ENCODE measurements at places on chromosomes 7 and 10.

GRCh38 chr7:44212581-44213184, 11.9 kb downstream of the YKT6 start:
- DNase-seq = no peak

- no peak for DNase-seq
These were observed 14.8 kb upstream of the UPP1 start for GRCh38 chr7:48074204-48074654.

DNA sequence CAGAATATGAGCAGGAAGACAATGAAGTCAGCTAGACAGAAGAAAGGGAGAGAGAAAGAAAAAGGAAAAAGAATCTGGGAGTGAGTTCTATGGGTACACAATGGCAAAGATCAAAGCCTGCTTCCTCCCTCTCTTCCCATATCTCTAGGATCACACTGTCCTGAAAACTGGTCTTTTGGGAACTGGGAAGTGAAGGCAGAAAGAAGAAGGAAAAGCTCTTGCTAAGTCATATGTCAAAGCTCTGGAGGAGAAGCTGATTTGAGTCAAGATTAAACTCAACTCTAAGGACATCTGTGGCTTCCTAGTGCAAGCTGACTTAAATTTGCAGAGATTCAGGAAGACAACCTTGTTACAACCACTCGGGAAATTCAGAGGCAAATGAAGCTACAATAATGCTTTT, 147.5 kb downstream of the DOCK4 start:
- DNase-seq = no peak

DNA sequence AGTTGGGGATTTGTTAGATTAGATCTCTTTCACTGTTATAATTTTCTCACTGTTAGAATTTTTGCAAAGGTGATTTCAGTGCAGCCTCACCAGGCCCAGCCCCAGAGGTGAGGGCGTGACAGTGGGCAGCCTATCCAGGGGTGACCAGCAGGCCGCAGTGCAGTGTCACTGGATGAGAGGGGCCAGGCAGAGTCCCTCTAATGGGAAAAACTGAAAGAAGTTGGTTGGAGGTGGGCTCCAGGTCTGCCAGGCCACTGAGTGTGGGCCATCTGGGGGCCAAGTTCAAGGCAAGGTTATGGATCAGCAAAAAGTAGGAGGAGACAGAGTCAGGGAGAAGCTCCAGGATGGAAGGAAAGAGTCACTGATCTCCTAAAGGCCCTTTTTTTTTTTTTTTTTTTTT, 90.5 kb upstream of the SDK1 start:
- DNase-seq = no peak

GRCh38 chr10:4127518-4128315, 342.7 kb upstream of the KLF6 start:
- no peak for DNase-seq

DNA sequence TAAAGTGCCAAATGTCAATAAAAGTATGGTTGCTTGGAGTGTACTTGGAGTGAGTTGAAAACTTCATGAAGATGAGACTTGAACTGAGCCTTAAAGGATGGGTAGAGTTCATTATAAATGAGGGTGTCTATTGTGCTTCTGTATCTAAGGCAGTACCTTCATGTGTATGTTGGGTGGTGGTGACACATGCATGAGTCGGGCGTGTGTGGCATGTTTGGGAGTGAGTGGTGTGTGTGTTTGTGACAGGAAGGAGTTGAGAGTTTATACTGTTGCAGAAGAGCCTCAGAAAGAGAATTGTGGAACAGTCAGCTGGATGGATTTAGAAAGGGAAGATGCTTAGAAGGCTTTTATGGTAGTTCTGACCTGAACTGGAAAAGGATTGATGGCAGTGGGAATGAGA, 6.0 kb upstream of the ZRANB1 start:
- no peak for DNase-seq

DNA sequence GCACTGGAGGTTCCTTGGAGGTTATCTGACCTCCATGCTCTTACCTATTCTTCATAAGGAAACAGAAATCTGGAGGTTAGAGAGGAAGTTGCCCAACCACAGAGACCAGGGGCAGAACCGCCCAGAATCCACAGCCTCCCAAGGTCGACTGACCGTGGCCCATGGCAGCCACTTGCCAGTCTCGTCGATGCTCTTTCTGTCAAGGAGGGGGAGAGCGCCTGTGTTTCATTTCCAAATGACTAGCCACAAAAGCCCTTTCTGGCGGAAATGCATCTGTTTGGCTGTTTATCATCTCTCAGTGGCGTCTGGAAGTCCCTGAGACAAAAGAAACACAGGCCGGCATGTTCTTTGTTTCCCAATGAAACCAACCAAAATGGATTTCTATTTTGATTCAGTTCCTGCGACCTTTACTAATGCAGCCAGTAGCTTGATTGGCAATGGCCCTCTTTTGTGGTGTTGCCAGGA, 2.9 kb downstream of the RAMP3 start:
- DNase-seq = no peak

DNA sequence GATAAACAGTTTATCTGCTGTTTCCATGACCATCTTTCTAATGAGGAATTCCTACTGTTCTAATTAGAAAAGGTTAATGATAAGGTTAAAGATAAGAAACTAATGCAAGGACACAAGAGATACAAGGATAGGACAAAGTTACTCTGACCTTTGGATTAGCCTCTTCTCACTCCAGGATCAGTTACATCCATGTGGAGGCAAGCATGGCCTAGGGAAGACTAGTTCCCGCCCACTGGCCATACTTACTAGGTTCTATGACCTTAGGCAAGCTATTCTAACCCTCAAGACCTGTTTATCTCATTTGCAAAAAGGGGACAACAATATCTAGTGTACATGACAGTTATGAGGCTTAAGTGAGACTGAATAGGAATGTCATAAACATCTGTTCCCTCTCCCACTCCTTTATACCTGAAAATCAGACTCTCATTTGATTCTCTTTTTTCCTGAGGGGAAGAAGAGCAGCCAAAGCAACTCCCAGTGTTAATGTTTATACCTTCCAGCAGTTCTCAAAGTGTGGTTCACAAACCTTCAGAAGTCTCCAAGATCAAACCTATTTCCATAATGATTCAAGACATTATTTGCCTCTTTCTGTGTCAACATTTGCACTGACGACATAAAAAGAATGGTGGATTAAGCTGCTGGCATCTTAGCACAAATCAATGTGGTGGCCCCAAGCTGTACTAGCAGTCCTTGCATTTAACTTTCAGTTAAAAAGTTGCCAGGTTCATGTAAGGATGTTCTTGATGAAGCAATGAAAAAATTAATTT, 72.0 kb downstream of the SRPK2 start:
- DNase-seq = no peak

GRCh38 chr7:43938892-43939482, 12.8 kb downstream of the UBE2D4 start:
- DNase-seq = no peak

- DNase-seq = no peak
These were observed 7.2 kb downstream of the DLX5 start for GRCh38 chr7:97017192-97018125.

DNA sequence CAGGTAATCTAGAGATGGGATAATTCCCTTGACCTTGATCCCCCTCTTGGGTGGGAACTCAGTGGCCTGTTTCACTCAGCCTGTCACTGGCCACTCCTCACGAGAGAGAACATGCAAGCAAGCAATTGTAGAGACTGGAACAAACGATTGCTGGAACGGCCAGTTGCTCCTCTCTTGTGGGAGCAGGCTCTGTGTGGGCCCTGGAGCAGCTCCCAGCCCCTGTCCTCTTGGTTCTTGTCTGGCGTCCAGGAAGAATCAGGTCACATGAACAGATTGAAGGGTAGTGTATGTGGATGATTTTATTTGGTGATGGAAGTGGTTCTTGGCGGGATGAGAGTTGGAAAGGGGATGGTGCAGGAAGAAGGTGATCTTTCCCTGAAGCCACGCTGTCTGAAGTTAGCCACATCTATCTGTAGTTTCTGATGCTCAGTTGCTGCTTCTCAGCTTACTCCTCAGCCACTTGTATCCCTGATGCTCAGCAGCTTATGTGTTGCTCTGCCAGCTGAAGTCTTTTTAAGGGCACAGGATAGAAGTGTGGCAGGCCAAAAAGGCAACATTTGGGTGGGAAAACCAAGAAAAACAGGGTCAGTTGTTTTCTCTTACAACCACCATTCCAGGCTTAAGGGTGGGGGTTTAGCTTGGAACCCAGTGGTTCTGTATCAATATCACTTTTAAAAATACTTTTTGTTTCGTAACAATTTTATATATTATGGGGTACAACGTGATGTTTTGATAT, 15.9 kb downstream of the RNF133 start:
- DNase-seq = no peak

DNA sequence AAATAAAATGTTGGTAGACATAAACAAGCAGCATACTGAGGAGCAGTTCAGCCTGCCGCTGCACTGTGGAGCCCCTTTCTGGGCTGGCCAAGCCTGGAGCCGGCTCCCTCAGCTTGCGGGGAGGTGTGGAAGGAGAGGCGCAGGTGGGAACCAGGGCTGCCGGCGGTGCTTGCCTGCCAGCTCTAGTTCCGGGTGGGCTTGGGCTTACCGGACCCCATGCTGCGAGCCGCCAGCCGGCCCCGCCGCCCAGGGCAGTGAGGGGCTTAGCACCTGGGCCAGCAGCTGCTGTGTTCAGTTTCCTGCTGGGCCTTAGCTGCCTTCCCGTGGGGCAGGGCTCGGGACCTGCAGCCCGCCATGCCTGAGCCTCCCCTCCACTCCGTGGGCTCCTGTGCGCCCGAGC, 672.9 kb upstream of the POM121L12 start:
- DNase-seq = no peak

- DNase-seq = no peak
These were observed 186.1 kb upstream of the KAT6B start for GRCh38 chr10:74640134-74640921.

GRCh38 chr7:73496626-73497025, 25.5 kb downstream of the BAZ1B start:
- DNase-seq = no peak

DNA sequence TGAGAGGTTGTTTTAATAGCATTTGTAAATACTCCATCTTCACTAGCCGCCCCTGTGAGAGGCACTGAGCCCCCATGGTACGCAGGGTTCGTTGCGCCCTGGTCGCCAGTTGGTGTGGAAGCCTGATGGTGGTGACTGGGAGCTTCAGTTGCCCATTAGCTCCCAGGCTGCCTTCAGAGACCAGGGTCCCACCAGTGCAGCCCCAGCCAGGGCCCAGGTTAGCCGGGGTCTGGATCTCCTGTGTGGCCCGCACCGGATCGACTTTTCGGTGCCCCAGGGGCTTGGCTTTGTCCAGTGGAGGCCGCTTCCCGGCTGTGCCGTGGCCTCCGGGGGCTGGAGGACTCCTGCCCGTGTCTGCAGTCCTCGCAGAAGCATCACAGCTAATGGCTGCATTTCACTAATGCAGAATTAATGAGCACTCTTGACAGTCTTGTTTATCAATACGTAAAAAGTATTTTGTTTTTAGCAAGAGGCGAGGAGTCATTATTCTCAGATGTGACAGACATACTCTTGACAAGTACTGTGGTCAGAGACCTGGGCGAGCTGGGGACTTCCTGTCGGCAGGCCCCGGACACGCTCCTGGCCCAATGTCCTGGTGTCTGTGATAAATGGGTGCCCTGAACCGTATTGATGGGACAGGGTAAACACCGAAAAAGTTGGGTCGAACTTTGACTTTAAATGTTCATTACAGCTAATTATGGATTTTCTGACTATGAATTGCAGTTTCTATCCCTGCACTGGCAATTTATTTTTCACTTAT, 99.8 kb downstream of the NKX6-2 start:
- no peak for DNase-seq

GRCh38 chr10:109871476-109871875, 51.8 kb downstream of the XPNPEP1 start:
- DNase-seq = no peak

DNA sequence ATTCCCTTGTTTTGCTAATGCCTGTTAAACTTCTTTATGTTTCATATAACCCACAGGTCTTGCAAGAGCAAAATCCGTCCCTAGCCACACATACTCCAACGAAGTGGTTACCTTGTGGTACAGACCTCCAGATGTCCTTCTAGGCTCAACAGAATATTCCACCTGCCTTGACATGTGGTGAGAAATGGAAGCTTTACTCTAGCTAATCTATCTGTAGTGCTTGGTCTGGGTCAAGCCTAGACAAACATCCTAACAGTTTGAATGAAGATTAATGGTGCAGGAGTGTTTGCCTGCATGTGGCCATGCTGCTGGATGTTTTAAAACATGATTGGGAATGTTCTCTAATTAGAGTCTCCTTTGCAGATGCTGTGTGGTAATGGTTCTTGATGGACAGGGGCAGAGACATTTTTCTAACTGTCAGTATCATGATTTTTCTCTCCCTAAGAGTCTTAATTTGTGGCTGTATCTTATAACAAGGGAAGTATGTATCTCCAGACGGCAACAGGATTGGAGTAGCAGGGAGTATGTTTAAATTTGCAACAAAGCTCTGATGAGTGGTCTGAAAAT, 308.5 kb upstream of the FZD1 start:
- no peak for DNase-seq

DNA sequence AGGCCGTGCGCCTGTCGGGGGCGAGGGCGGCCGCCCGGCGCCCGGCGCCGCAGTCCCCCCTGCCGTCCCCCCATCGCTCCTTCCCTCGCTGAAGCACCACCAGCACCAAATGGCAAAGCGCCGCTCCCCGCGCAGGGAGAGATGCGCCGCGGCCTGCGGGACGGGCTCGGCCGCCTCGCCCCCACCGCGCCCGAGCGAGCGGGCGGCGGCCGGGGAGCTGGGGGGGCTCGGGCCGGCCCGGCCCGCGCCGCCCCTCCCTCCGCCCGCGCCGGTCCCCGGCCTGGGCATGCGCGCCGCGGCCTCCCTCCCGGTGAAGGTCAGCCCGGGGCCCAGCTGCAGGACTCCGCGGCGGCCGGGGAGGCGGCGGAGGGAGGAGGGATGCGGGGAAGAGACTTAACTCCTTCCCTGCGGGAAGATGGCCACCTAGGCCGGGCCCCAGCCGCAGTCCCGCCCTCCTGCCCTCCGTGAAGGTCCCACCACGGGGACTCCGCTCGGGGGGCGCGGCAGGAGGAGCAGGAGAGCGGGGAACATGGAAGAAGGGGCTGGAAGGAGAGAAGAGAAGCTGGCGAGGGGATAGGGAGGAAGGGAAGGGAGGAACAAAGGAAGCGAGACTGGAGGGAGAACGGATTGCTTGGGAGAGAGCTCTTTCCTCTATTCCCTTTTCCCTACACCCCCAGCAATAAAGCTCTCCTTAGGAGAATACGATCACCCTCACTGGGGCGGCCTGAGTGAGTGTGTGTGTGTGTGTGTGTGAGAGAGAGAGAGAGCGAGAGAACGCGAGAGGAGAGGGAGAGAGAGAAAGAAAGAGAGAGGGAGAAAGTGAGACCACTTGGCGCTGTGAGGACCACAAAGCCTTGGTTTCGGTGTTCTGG, 3.4 kb upstream of the SMARCD3 start:
- DNase-seq = no peak

DNA sequence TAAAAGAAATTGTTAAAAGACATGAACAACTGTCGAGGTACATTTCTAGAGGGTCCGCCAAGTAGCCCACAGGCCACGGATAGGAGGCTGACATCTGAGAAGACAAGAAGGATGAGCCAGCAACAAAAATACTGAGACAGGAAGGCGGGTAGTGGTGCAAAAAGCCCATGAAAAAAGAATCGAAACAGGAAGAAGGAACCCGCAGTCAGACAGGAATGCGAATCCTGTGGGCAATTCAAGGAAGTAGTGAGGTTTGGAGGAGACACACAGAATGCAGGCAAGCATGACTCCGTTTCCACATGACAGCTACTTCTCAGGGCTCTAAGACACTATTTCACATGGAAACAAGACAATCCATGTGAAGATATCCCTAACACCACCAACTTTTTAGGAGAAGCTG, 125.2 kb downstream of the DOCK4 start:
- no peak for DNase-seq

GRCh38 chr10:116126954-116127695, 145.9 kb downstream of the GFRA1 start:
- DNase-seq = no peak

GRCh38 chr7:47379629-47380324, 202.1 kb downstream of the TNS3 start:
- DNase-seq = no peak

All from effector memory CD8-positive, alpha-beta T cell (primary cell).